ENCODE measurements at places on chromosomes 1 and 21.

DNA sequence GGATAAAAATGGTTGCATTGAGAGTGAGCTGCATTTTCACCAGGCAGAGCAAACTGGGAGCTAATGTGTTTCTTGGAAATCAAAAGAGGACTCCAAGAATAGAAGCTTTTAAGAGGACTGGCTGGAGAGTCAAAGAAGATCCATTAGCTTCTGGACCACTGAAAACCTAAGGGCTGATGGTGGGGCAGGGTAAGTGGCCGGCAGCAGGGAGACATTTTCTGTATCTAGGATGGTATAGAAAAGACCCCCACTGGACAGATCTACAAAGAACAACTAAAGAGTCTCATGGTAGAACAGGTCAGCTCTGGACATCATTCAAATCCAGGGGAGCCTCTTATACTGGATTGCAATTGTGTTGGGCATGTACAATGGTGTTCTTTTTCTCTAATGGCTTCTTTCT lies 262.3 kb downstream of the PTGER3 start:
- no peak for DNase-seq

- peak; percentile 66 for DNase-seq
These were observed 80.0 kb downstream of the NDUFS5 start for GRCh38 chr1:39105841-39106765.

DNA sequence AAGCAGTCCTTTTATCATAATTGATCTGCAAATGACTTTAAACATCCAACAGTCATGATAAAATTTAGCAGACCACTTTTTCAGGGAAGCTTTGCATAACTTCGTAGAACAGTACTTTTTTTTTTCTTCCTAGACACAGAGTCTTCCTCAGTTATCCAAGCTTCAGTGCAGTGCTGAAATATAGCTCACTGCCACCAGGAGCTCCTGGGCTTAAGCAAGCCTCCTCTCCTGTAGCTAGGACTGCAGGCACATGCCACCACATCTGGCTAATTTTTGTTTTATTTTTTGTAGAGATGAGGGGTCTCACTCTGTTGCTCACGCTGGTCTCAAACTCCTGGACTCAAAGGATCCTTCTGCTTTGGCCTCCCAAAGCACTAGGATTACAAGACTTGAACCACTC lies 3.8 kb downstream of the F13B start:
- no peak for DNase-seq

DNA sequence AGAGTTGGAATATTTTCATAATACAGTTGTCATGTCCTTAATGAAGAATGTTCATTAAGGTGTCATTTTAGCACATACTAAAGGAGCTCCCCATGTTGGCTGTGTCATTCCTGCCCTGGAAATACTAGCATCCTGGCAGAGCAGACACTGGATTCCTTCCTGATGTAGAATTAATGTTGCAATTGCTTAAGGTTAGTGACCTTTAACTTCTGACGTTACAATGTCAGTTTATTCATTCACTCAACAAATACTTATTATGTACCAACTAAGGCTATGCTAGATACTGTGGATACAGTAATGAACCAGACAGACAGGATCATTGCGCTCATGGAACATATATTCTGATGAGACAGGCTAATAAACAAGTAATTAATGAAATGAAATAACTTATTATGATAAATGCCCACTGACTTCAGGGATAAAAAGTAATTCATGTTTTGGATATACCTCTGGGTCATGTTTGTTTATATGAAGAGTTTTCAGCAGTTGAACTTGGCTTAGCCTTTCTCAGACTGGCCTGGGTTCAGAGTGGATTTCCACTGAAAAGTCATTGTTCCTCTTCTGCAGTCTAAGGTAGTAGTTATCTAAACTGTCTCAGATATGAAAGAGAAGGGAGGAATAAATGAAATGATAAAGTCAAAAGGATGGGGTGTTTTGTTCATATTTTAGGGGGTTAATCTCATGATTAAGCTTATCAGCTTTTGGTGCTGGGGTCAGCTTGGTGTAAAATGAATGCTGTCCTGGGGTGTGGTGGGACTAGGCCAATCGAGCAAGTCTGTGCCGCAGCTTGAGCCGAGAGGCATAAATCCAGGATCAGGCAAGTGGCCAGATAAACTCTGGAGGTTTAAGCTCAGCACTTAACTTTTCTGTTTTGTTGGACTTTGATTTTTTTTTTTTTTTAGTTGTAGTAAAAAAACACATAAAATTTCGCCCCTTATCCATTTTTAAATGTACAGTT lies 43.3 kb upstream of the KCNQ4 start:
- DNase-seq, result no peak

DNA sequence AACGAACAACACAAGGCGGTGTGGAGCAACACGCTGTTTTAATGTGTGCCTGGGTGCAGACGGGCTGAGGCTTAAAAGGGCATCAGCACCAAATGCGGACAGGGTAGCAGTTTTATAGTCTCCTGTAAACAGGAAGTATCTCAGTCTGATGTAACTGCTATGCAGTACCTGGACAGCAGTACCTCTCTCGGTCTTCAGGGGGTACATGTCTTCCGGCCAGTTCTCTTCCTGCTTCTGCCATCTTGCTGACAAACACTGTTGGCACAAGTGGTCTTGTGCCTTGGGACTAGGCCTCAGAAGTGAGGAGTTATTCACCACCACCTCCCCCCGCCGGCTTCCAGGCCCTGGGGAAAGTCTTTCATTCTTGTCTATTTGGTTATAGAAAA lies 49.7 kb upstream of the APOBEC4 start:
- no peak for DNase-seq

DNA sequence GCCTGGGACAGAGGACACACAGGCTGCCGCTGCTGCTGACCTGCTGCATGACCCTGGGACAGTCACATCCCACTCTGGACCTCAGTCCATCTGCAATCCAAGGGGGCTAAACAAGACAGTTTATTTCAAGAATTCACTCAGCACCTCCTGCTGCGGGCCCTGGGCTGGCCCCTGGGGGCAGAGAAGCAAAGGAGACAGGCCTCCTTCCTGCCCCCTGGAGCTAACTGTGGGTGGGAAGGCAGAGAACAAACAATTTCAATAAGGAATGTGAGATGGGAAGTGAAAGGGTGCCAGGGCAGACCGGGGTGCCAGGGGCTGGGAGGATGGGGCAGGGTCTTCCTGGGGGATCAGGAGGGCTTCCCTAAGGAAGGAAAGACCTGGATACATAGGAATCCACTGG lies 60.0 kb downstream of the TAS1R2 start:
- DNase-seq, result no peak

DNA sequence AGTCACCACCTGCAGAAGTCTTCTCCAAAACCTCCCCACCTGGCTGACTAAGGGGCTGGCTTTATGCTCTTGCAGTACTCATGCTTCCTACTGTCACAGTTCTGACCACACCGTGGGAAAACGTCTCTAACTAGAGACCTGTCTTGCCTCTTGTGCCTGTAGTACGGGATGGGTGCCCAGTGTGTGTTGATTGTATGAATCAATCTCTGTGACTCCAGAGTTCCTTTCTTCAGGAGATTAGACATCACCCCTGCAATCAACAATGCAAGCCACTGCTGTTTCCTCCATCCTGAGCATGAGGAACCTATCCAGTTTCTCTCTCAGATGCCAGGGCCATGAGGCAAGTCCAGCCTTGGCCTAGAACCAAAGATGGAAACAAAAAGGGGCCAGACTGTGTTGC lies 64.1 kb downstream of the LRRN2 start:
- no peak for DNase-seq

- DNase-seq, result no peak
These were observed 464.1 kb downstream of the ADGRL2 start for GRCh38 chr1:82264802-82265201.

DNA sequence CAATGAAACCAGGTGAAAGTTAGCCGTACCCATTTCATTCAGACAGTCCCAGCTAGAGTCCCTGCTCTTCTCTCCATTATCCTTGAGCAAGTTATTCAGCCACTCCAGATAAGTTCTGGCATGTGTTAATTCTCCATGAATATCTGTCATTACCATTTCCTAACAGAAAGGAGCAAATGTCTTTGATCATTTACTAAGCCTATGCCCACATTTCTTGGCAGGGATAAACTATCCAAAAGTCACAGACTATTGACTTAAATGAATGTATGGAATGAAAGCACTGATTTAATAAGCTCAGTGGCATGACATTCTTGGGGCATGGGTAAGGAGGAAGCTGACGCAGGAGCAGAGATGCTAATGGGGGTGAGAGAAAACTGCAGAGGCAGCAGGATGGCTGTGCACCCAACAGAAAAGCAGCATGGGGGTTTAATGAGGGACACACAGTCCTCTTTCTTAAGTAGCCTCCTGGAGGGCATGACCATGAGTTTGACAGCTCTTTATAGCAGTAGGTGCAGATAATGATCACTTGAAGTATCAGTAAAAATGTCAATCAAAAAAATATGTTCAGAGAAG lies 17.6 kb upstream of the DHCR24 start:
- DNase-seq, result peak; percentile 62

DNA sequence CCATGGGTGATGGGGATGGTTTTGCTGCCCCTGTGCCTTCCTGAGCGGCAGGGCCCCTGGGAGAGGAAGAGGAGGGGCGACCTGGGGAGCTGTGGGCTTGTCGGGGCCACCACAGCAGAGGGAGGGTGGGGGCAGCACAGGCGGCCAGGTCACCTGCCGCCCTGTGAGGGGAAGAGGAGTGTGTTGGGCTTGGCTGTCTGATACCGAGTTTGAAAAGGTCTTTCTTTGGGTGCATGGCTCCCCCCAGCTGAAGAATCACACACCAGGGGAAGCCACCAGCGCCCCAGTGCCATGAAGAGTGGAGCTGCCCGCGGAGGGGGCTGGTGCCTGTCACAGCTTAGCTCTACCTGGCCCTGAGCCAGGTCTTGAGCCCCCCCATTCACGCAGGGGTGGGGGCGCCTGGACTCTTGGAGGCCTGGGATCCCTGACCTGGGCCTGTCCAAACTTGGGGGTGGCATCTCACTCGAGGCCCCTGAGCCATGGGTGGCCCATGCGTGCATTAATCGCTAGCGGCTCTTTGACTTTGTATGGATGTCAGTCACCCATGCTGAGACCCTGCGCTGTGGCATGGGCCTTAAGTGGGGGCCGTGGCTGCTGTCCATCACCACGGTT lies 26.4 kb downstream of the CSTB start:
- DNase-seq, result no peak

- no peak for DNase-seq
These were observed 21.0 kb downstream of the CFAP74 start for GRCh38 chr1:1982379-1983232.

DNA sequence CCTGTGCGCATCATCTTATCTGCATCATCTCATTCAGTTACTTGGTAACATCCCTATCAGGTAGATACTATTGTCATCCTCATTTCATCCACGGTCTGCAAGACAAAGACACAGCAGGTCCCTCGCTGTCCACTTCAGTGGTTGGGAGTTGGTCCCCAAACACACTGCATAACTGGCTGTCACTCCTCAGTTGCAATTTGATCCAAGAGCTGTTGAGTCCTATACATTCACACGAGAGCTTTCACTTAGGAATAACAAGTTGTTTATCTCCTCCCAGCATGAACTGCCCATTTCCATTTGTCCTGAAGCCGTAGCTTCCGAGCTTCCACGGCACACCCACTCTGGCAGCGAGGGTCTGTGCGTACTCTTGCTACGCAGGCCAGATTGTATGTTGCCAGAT lies 472.0 kb downstream of the CAMTA1 start:
- no peak for DNase-seq

- DNase-seq, result no peak
These were observed 72.8 kb upstream of the CD1D start for GRCh38 chr1:158107916-158108315.
